ENCODE measurements at places on chromosomes 1 and 21. TPM values are rescaled to one million over a fixed set of nuclear protein-coding genes. Genes with fewer than 3 reads are reported as not detected.
A peak's percentile ranks its signal among the peaks of the same experiment; 100 is the strongest.

DNA sequence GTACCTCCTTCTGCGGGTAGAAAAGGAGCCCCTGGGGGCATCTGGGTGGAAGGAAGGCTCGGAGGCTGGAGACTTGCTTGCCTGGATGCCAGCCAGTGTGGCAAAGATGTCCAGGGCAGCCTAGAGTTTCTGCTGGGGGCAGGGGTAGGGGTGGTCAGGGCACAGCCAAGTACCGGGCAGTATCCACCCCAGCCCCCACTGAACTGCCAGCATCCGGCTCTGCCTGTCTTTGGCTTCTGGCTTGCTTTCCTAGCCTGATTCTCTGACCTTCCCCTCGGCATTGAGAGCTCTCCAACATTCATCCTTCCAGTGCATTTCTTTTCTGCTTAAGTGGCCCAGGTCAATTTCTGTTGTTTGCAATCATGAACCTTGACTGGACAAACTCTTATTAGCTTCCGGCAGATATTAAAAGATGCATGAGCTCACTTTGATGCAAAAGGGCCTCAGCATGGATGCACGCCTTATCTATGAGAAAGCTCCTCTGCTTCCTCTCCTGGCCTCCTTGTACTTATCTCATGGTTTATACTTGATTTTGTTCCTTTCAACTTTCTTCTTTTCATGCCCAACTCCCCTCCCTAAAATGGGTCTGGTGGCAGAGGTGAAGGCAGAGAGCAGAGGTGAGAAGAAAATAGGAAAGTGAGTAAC lies 116.9 kb downstream of the HLCS start:
- no peak for DNase-seq

SPATA46 gene
- total RNA-seq = not detected

DNA sequence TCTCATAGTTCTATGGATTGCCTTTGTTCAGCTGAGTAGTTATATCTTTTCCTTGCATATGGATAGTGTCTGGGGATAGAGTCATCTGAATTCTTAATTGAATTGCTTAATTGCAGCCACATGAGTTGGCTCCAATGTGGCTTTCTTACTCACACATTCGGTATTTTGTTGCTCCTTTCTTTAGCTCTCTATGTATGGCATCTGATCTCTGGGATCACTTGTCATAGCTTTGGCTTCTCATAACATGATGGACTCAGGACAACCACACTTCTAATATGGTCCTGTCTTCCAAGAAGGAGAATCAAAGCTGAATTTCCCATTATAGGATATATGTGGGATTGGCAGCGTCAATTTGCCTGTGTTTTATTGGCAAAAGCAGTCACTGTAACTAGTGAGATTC lies 716.2 kb downstream of the NCAM2 start:
- DNase-seq = no peak

- no peak for DNase-seq
These were observed 7.6 kb downstream of the LAPTM5 start for GRCh38 chr1:30749691-30750583.

A3GALT2 gene
- total RNA-seq = 0.25 TPM

PDC gene
- not detected for total RNA-seq

GRCh38 chr21:40706806-40707655 lies 139.9 kb downstream of the DSCAM start:
- DNase-seq = no peak

DNA sequence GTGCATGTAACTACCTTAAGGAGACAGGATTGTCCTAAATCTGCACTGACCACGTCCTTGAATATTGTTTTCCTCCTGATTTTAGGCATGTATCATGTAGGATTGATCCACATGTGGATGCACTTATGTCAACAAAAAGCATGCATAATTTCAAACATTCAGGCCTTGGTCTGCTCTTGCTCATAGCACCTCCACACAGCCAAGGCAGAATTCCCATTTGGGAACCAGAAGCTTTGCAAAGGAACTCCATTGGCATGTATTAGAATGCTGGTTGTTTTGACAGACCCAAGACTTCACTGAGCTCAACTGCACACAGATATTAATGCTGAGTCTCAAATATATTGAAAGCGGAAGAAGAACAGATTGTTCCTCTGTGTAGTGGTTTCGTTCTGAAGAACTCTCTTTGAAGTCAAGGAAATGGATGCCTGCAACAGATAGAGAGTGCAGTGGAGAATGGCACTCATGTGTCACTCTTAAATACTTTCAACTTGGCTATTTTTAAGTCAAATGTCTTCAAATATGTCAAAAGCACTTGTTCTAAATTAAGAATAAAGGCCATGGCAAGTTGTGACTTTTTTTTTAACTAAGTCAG lies 387.6 kb downstream of the LTN1 start:
- DNase-seq = no peak

GRCh38 chr1:107141491-107142126 lies 770 bp downstream of the NTNG1 start:
- no peak for DNase-seq

ARTN gene
- 0.62 TPM for total RNA-seq

GRCh38 chr21:43871487-43871886 lies 6.5 kb downstream of the AGPAT3 start:
- DNase-seq = no peak

DNA sequence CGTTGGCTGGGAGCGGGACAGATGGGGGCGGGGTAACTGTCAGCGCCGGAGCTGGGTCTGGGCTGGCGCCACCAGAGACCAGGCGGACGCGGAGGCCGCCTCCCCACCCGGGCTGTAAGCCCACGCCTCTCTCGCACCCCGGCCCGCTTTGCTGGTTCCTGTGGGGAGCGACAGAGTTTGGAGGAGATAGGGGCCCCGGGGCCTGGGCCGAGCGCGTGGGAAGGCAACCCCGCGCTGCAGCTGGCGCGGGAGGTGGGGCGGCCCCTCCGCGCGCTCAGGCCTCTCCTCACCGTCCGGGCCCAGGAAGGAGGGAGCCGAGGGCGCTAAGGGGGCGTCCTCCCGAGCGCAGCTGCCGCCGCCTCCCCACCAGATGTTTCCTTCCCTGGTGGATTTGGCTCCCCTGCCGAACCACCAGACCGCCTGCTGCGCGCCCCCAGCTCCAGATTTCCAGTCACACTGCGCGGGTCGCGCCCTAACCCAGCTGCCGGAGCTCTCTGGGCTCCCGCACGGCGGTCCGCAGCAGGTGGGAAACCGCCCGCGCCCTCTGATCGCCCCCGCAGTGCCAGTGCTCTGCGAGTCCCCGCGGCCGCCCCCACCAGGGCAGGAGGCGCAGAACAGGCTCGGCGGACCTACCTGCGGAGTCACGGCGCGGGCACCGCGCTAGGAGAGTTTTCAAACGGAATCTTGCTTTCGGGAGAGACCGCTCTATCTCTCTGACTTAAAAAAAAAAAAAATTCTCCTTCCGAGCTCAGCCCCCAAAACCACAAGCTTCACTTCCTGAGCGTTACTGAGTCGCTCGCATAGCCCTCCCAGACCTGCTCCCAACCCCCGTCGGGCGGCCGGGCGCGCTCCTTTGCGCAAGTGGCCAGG lies 1.1 kb downstream of the GFI1 start:
- peak; percentile 24 for DNase-seq

DNA sequence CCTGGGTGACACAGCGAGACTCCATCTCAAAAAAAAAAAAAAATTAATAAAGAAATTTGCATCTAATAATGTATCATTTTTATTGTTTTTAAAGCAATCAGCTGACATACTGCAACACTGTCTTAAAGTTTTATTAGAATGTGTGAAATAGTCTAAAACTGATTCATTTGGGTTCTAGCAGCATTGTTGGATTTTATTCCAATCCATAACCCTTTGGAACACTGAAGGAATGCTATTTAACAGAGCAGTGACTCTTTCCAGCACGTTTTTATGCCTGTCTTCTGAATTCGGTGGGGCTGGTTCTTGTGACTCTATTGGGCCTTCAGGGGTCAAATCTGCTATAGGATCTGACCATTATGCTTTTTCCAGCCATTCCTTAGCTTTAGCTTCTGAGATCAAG lies 18.2 kb upstream of the FMO4 start:
- no peak for DNase-seq

OLFML2B gene
- 0.73 TPM for total RNA-seq

DNA sequence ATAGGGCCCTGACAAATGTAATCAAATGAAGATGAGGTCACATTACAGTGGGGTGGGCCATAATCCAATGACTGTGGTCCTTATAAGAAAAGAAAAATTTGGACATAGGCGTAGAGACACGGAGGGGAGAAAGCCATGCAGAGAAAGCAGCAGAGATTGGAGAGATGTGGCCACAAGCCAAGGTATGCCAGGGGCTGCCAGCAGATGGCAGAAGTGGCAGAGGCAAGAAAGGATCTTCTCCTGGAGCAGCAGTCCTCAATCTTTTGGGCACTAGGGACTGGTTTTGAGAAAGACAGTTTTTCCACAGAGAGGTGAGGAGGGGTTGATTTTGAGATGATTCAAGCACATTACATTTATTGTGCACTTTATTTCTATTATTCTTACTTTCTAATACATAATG lies 355.1 kb downstream of the NPHP4 start:
- no peak for DNase-seq

DNA sequence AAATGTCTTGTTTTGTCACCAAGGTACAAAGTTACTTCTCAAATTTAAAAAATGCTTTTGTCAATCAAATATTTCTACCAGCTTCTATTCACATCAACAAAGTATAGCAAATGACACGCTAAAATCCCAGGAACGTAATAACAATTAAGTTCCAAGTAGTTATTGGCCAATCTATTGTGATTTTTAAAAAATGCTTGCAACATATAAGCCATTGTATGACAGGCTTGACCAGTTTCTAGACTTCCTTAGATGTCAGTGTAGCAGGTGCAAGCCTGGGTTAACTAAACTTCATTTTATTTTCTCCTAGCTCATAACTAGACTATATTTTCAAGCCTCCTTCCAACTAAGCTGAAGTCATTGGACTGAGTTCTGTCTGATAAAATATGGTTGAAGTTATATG lies 494.5 kb upstream of the PKN2 start:
- no peak for DNase-seq

GRCh38 chr1:21801100-21801499 lies 11.0 kb upstream of the LDLRAD2 start:
- DNase-seq = no peak

GRCh38 chr1:182248721-182249120 lies 142.9 kb downstream of the GLUL start:
- DNase-seq = no peak

GRCh38 chr1:160127865-160128523 lies 12.4 kb downstream of the ATP1A2 start:
- no peak for DNase-seq

DNAJC6 gene
- 5.7 TPM for total RNA-seq

PSEN2 gene
- total RNA-seq = 22.1 TPM

DNA sequence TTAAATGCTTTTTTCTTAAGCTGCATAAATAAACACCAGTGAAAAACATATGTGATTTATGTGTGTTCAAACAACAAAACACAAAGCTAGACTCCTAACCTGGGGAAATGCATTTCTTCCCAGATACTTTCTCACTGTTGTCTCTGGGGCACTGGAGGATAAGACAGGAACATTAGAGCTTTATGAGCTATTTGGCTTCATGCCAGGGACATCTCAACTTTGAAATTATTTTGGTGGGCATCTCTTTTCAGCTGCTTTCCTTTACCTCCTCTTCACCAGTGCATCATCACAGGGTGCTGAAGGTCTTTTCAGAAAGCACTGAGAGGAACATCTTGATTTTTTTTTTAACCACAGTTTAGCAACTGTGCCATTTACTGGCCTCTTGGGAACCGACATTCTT lies 212.9 kb downstream of the DNM3 start:
- no peak for DNase-seq

- no peak for DNase-seq
These were observed 5.3 kb downstream of the ANKRD65 start for GRCh38 chr1:1415751-1416150.

GRCh38 chr1:66642992-66643391 lies 109.0 kb downstream of the SGIP1 start:
- no peak for DNase-seq

S100A2 gene
- 1.5 TPM for total RNA-seq

- DNase-seq = no peak
These were observed 394.6 kb downstream of the LRRIQ3 start for GRCh38 chr1:73803380-73803779.

CD1B gene
- not detected for total RNA-seq

SLC35F3 gene
- total RNA-seq = 0.09 TPM

NUP210L gene
- 0.07 TPM for total RNA-seq

DNA sequence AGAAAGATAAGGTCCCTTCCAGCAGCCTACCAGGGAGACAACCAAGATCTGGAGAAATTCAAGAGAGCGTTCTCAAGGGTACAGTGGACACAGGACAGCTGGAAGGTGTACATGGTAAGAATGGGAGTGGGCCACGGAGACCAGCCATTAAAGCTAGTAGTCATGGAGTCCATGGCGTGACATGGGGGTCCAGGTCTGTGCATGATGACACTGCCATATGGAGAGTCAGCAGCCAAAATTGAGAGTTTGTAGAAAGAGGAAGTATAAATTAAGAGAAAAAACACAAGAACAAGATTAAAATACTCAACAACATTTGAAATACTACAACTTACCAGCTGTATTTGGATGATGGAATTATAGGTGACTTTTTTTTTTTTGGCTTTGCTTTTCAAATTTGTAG lies 7.9 kb upstream of the LORICRIN start:
- DNase-seq = no peak

WNT3A gene
- not detected for total RNA-seq

OPRD1 gene
- 0.04 TPM for total RNA-seq

GRCh38 chr1:236736761-236737160 lies 50.5 kb downstream of the ACTN2 start:
- no peak for DNase-seq
